ENCODE measurements at places on chromosomes 13 and 19.

DNA sequence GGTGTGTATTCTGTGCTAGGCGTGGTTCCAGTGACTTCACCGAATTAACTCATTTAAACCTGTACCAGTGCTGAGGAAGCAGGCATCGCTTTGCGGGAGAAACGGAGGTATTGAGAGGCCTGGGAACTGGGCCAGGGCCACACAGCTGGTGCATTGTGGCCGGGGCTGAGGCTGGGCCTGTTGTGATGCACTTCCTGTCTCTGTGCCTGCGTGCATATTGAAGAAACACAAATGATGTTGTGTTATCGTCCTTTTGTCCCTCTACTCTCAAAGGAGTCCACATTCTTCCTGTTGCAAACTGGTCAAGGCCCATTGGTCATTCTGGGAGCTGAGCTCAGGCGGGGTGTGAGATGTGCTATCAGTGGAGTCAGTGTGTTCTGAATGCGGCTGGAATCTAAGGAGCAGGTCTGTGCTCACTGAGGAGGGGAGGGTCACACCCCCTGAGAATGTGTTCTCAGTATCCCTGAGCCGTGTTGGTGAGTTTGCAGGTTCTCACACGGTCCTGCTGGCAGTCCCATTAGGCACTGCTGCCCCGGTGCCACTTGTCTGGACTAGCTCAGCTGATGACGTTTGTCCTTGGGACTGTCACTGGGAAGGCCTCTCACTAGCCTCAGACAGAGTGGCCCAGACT lies 62.1 kb downstream of the ARHGEF7 start:
- DNase-seq: peak; percentile 50

GRCh38 chr19:14544977-14545715 lies 15.8 kb downstream of the TECR start:
- DNase-seq: no peak

- no peak for DNase-seq
Observed at GRCh38 chr19:48607359-48607755, 815 bp downstream of the SPACA4 start.

GRCh38 chr19:17504030-17504429 lies 7.4 kb upstream of the PGLS start:
- no peak for DNase-seq

- DNase-seq: no peak
Observed at GRCh38 chr19:47309038-47309437, 623 bp upstream of the C5AR1 start.

All from CD4-positive, alpha-beta T cell treated with Interleukin-4 for 4 hours (primary cell).